ENCODE measurements at places on chromosomes 7 and 10. TPM values are rescaled to one million over a fixed set of nuclear protein-coding genes. Genes with fewer than 3 reads are reported as not detected.

DNA sequence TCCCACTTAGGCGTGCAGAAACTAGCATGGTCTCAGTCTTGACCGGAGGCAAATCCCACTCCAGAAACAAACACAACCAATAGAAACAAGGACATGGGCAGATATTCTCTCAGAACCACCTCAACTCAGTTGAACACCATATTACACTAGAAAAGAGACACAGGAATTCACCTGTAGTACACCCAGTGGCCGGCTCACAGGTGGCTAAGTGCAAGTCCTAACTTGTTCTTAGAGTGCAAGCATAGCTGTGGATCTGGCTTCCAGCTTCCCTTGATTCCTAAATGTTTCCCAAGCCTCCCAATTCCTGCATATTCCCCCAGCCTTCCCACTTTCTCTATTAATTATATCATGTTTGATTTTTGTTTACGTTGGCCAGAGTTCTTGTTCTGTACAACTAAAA, 164.4 kb downstream of the TPK1 start:
- DNase-seq = no peak

DNA sequence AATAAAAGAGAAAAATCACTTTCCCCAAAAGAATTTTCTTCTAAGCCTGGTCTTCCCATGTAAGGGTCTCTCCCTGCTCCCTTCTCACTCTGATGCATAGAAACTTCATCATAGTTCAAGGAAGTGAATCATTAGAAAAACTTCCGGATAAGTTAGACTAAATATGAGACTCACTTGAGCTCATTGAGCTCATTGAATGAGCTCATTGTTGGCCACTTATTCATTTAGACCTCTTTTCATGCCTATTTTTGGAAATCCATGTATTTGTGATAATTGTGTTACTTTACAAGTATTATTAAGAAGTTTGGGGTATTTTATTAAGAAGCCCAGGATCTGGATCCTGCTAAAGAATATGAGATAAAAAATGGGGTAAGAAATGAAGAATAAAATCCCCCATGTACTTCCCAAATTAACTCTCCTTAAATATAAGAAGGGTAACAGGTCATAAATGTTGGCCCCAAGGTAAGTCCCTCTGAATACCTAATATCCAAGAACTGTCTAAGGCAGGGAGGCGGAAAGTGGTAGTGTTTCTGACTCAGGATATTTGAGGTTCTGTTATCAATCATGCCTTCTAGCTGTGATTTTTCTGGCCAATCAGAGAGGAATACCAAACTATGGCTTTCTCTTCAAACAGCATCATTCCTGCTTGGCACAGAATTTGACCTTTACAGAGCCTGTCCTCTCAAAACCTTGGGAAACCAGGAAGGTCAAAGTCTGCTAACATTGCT, 236.5 kb upstream of the PTN start:
- no peak for DNase-seq

Gene BMPER
- 1.2 TPM for total RNA-seq

Gene DIP2C
- 36.6 TPM for total RNA-seq

Gene CNPY1
- not detected for total RNA-seq

DNA sequence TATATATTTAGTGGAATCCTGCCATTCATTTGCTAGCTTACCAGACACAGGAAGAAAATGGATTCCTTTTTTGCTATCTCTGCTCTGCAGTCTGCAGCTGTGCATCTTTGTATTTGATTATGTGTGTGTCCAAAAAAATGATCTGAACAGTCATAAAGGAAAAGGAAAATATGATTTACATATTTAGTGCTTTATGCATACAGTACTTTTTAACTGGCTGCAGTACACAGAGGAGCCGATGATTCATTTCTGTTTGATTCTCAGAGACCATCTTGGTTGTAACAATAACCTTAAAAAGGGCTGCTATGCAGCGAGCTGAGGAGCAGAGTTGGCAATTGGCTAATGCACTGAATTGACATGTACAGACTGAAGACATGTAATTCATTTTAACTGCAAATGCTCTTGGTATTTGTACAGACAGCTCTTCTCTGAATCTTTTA, 151.3 kb upstream of the FZD1 start:
- DNase-seq = no peak

Gene ASZ1
- not detected for total RNA-seq

GRCh38 chr10:57964351-57964750, 303.3 kb downstream of the IPMK start:
- DNase-seq = peak; percentile 71

Gene ANXA8
- 0.37 TPM for total RNA-seq

- DNase-seq = no peak
These were observed 550.6 kb upstream of the SEMA3D start for GRCh38 chr7:85737426-85737825.

- DNase-seq = peak; percentile 39
These were observed 57.4 kb downstream of the ADRB1 start for GRCh38 chr10:114100848-114101741.

- no peak for DNase-seq
These were observed 18.4 kb downstream of the NKX2-3 start for GRCh38 chr10:99551158-99551557.

GRCh38 chr7:122482212-122482611, 177.7 kb upstream of the FEZF1 start:
- no peak for DNase-seq

DNA sequence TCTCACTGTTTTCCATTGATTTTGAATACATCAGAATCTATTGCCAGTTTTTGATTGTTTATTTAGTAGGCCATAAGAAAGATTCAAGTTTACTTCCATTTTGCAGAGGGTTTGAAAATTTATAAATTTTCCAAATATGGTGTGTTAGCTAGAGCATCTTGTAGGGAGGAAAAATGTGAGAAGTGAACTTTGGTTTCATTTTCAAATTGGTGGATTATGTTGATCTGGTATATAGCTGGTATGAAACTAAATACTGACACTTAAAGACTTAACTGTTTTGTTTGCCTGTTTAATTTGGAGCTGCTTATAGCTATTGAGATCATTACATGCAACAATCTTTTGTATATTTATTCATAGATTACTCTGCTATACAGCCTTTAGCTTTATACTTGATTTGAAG, 108.1 kb downstream of the ADAM22 start:
- no peak for DNase-seq

Gene CTAGE8
- total RNA-seq = not detected

Gene KCNMA1
- total RNA-seq = 5.3 TPM

Gene WNT2
- 0.08 TPM for total RNA-seq

Gene ASAH2
- total RNA-seq = 5.3 TPM

DNA sequence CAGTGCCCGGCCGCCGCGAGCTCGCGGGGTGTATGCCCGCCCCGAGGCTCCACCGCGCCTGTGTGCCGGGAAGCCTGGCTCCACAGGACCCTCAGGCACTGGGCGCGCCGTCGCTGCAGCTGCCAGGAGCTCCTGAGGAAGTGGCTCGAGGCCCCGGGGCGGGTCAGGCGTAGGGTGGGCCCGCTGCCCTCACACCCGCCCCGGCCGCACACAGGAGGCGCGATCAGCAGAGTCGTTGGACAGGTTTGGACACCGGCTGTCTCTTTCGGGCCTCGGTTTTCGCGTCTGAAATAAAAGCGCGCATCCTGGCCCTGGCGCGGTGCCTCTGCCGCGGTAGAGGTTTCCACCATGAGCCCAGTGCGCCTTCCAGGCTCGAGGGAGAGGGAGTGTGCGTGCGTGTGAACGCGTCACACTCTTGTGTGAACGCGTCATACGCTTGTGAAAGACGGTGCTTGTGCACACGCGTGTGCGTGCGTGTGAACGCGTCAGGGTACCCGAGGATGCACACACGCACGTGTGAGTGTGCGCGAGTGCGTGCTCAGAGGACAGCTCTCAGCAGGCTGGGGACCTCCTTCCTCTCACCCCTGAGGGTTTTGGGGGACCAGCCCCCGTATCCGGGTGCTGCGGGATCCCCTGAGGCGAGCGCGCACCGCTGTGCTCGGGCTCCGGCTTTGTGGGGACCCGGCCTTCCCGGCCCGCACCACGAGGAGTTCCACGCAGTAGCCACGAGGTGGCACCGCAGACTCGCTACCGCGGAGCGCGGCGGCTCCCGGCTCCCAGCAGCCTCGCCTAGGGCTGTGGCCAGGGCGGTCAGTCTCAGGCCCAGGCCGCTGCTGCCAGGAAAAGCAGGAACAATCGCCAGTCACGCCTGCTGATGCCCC, 83.8 kb downstream of the BMS1 start:
- DNase-seq = peak; percentile 75

- no peak for DNase-seq
These were observed 26.0 kb downstream of the PPP1R9A start for GRCh38 chr7:94933256-94933990.

GRCh38 chr10:43292755-43293676, 26.2 kb upstream of the RASGEF1A start:
- DNase-seq = no peak

GRCh38 chr10:132856869-132857524, 71.0 kb upstream of the NKX6-2 start:
- DNase-seq = no peak

DNA sequence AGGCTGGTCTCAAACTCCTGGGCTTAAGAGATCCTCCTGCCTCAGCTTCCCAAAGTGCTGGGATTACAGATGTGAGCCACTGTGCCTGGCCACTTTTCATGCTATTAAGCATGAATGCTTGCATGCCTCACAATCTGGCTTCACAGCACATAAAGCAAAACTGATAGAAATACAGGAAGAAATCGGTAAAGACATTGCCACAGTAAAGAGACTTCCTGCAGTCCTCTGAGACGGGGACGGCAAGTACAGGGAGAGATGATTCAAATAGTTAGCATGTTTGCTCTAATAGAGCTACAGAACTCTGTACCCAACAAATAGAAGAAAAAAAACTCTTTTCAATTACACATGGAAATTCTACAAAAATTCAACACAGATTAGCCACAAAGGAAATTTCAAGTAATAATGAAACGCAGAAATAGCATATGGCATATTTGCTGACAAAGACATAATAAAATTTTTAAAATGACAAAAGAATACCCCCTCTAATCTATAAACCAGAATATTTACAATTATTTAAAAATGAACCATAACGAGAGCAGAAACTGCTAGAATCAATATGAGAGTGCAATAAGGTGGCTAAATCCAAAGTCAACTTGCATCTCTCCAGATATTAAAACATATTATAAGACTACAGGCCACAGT, 32.3 kb downstream of the CARD11 start:
- DNase-seq = no peak

DNA sequence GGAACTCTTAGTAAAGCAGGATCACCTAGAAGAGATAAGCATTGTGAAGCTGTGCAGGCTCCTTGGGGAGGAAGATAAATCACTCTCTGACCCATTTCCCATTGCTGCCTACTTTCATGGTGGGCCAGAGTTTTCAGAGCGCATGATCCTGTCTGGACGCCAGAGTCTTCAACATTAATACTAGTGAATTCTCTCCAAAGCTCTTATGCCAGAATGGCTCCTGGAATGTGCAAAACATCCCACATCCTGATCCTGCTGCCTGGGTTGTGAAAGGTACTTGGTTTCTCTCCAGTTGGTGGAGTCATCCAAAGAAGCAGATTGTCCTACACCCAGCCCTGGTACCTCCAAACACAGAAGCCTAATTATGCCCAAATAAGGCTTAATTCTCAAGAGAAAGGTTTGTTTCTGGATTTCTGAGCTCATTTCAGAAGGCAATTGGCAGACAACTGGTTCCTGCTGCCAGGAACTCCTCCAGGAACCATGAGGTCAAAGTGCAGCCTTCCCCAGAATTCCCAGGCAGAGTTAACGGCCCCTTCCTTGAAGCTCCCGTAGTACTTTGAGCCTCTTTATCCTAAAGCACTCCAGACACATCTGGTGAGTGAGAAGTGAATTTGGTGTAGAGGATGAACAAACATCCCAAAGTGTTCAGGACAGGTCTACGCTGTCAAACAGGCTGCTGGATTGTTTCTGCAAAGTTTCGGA, 495.2 kb downstream of the PLXNA4 start:
- no peak for DNase-seq

GRCh38 chr10:10056961-10057360, 960.7 kb upstream of the CELF2 start:
- DNase-seq = no peak

Gene CYP2C19
- not detected for total RNA-seq

Data from heart right ventricle (tissue), 16 donors.